ENCODE measurements at places on chromosomes 1 and 21. TPM values are rescaled to one million over a fixed set of nuclear protein-coding genes. Genes with fewer than 3 reads are reported as not detected.

DNA sequence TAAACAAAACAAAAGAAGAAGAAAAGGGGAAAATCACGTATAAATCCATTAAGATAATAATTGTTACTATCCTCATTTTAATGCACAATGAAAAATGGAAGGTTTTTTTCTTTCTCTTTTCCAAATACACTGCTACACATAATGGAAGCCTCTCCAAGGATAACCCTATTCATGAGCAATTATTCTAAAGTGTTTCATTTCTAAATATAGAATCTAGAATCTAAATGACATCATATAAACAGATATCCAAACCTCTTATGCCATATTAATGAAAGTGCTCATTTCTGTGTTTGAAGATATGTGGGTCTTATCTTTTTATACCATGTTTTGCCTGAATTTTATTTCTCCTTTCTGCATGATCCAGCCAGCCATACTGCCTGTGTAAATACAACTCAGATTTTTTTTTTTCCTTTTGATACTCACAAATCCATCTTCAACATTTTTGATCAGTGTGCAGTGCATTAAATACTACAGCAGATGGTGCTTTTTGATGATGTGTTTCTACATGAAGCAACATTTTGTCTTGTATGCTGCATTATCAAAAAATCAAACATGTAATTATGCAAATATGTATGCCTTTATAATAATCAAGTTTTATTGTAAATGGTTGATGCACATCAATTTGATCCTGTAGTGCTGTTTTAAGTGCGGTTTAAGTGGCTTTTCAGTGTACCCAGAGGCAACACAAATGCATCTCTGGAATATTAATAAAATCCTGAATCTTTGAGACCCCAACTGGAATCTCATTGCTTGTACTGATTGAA, 625.6 kb upstream of the PTBP2 start:
- DNase-seq = no peak

GRCh38 chr1:168845140-168845539, 116.1 kb upstream of the DPT start:
- no peak for DNase-seq

HES4 gene
- 54.1 TPM for total RNA-seq

DNA sequence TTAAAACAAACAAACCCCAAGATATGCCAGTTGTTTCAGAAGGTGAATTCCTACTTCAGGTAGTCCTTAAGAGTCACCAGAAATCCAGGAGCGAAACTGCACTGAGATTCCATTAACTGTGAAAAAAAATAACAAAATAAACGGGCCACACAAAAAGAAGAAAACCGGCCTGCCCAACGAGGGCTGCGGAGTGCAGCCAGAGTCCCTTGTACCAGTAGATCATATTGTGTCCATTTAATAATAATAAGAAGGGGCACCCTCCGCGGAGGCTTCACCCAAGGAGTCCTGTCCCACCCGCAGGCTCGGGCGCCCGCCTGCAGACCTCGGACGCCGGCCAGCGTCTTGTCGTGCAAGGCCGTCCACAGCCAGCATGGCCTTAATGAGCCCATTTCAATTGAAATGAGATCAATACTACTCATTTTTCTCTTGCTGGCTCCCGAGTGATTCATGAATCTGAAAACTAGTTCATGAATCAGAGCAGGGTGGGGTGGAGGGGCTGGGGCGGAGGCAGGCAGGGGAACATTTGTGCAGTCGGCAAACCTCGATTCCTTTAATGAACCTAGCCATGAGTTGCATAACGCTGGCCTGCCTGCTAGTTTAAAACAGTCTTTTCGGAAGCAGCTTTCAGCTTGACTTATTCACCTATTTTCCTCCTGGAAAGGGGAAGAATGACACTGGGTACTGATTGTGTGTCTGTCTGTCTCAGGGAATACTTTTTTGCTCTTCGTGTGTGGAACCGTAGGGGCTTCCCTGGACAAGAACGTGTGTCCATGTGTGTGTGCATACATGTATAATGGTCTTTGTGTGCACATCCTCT, 113.1 kb upstream of the IRF2BP2 start:
- no peak for DNase-seq

- no peak for DNase-seq
These were observed 96.1 kb upstream of the KCNA3 start for GRCh38 chr1:110770832-110771231.

- no peak for DNase-seq
These were observed 24.8 kb upstream of the SERTAD4 start for GRCh38 chr1:210207597-210208450.

GRCh38 chr1:21277180-21277579, 13.1 kb downstream of the ECE1 start:
- DNase-seq = no peak

SELENBP1 gene
- total RNA-seq = 20.5 TPM

PLA2G2D gene
- not detected for total RNA-seq

DNA sequence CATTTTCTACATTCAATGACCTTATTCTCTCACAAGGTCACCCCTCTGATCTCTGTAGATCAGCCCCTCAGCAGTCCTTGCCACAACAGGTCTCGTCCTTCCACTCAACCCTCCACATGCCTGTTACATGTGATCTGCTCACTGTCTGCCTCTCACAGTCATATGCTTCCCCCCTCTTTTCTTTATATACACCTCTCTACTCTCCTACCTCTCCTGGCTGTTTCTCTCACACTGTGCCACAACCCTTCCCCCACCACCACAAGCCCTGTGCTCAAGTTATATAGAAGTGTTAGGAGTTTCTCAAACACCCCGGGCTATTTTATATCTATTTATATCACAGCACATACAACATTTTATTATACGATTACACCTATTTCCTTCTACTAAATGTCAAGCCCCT, 12.6 kb downstream of the B3GALNT2 start:
- DNase-seq = no peak

OR2L3 gene
- not detected for total RNA-seq

ACTA1 gene
- 1.9 TPM for total RNA-seq

GRCh38 chr1:181179279-181179986, 90.9 kb downstream of the IER5 start:
- peak; percentile 10 for DNase-seq

GRCh38 chr1:47934243-47934805, 62.9 kb downstream of the TRABD2B start:
- DNase-seq = no peak

SLC1A7 gene
- total RNA-seq = not detected

HSD3B1 gene
- total RNA-seq = 10.3 TPM

GRCh38 chr1:160883581-160884513, 1.1 kb downstream of the ITLN1 start:
- DNase-seq = no peak

PTAFR gene
- 0.48 TPM for total RNA-seq

DNA sequence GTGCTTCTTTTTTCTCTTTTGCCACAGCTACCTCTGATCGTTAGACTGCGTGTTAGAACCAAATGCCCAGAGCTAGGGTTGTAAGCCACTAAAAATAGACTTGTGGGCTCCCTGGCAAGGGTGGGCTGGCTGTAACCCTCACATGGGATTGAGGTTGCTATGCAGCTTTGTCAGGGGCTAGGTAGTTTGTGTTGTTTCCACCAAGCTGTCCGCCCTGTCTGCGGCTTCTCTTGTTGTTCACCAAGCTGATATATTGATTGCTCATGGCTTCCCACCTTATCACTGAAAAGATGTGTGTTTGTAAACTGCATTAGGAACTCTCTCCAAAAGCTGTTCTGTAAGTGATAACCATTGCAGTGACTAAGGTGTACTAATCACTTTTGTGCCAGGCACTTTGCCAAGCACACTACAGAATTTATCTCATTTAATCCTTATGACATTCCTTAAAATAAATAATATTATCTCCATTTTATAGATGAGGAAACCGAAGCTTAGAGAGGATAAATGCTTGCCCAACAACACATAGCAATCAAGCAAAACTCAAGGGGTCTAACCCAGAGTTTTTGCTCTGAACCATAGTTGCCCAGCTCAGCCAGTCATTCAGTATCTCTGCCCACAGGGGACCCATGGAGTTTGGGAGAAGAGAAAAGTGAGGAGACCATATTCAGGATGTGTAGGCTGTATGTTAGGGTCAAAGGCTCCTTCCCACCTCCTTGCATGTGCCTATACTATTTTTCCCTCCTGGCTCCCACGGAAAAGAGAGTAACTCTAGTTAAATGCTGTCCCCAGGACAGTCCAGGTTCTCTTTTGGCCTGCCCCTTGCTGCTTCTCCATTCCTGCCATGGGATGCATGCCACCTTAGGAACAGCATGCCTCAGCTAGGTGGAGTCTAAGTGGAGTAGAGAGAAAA, 42.2 kb upstream of the TARBP1 start:
- DNase-seq = no peak

- no peak for DNase-seq
These were observed 1.1 kb upstream of the TBX15 start for GRCh38 chr1:118989006-118989815.

LRRC53 gene
- not detected for total RNA-seq

DNA sequence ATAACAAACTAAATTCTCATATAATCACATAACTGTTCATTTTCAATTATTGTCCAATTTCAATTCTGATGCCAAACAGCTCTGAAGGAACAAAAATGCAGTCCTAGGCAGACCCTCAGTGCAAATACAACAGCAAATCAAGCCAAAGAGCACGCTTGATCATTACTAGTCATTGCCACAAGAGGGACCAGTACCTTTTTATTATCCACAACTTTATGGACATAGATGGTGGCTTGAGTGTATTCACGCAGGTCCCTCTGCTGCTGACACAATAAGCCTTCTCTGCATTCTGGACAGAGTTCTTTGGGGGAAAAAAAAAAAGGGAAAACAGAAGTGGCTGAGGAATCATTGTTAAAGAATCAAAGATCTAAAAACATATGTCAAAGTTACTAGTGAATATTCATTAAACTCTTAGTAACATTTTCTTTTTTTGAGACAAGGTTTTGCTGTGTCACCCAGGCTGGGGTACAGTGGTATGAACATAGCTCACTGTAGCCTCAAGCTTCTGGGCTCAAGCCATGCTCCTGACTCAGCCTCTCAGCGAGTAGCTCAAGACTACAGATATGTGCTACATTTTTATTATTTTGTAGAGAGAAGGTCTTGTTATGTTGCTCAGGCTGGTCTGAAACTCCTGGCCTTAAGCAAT, 34.3 kb upstream of the RAP1GAP start:
- DNase-seq = no peak

ACOT7 gene
- 40.0 TPM for total RNA-seq

DNA sequence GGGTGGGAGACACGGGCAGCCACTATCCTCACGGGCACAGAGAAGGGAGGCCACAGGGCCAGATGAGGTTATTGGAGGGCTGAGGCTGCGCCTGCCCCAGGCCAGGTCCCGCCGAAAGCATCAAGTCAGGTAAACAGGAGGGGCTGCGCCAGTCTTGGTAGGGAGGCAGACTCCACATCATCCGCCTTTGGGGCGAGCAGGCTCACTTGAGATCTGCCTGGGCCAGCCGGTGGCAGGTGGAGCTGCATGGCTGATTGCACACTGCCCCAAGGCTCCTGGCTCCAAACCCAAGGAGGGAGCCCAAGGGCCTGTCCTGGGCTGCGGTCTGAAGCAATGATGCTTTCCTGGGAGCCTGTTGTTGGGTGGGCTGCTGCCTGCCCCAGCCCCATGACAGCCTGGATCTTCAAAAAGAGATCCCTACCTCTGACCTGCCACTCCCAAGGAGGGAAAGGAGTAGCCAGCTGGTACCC, 4.6 kb downstream of the SMIM1 start:
- no peak for DNase-seq

GRCh38 chr21:44380876-44381275, 27.5 kb downstream of the TRPM2 start:
- DNase-seq = peak; percentile 54

CLIC6 gene
- 6.2 TPM for total RNA-seq

- DNase-seq = no peak
These were observed 4.4 kb downstream of the CLDN19 start for GRCh38 chr1:42735477-42736105.

TNFRSF9 gene
- total RNA-seq = 0.39 TPM

GRCh38 chr1:199684686-199685273, 342.7 kb upstream of the NR5A2 start:
- no peak for DNase-seq
